ENCODE measurements at places on chromosomes 3 and 15.

GRCh38 chr3:40120806-40121205, 188.7 kb upstream of the EIF1B start:
- peak; percentile 79 for DNase-seq

- DNase-seq: peak; percentile 58
Measured at GRCh38 chr3:161851941-161852566, 355.4 kb downstream of the OTOL1 start.

DNA sequence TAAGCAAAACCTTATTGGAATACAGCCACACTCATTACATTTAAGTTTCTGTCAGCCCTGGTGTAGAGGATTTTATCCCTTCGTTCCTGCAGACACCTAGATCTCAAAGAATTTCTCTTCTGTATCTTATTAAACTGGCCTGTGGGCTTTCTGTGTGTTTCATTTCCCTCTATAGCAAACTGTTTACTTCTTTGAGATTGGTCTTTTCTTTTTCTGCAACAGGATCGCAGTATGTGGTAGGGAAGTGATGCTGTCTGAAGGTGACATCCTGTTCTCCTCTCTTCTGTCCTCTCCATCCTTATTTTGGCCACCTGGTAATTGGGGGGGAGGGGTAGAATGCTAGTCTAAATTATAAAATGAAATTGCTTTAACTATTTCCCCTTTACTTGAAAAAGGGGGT, 25.5 kb downstream of the ATP1B3 start:
- no peak for DNase-seq

GRCh38 chr3:159763011-159763601, 225.5 kb upstream of the IL12A start:
- DNase-seq: peak; percentile 94

- DNase-seq: peak; percentile 49
Measured at GRCh38 chr15:60328852-60329443, 68.8 kb downstream of the ANXA2 start.

- DNase-seq: peak; percentile 16
Measured at GRCh38 chr3:13673207-13673606, 124.3 kb downstream of the FBLN2 start.
